8988T (cell line): ENCODE measurements at places on chromosomes 16 and 17.

GRCh38 chr16:58732545-58733247 is 1.4 kb downstream of the GOT2 start:
- DNase-seq, result no peak

DNA sequence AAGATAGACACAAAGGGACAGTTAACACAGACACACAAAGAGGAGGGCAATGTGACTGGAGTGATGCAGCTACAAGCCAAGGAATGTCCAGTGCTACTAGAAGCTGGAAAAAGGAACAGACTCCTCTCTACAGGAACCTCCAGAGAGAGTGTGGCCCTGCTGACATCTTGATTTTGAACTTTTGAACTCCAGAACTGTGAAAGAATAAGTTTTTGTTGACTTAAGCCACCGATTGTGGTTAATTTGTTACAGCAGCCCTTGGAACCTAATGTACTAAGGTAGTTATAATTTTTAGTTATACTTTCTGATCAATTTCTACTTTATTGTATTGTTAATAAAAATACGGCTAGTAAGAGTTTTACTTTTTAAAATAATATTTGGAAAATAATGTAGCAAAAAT is 129.1 kb downstream of the MYO1D start:
- DNase-seq, result no peak

DNA sequence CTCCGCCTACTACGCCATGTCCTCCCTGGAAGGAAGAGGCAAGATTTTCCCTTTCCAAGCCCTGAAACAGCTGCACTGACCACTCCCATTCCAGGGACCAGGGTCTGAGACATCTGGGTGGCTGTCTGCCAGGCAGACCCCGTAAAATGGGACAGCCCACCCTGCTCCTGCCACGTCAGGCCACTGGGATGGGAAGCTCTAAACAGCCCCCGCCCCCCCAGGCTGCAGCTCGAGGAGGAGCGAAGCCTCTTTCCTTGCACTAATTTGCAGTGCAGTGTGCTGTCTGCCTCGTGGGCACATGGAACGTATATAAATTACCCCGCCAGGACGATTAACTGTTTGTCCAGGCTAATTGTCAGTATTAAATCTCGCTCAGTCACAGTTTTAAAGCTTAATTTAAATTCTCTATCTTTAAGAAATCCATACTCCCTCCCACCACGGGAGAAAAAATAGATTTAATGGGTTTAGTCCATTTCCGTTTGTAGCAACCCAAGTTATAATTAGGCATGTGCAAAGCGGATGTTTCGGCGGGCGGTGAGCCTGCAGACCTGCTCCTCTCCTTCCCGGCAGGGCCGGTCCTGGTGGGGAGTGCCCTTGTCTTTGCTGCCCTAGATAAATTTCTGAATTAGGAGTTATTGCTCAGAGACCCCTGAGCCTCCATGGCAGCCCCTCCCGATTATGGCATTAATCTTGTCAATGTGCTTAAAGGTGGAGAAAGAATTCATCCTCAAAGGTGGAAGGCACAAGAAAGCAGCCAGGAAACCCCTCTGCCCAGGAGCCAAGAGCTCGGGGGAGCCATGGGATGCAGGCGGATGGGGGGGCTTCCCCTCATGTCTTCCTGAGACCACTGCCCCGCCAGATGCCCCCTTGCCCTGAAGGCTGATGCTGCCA is 268.0 kb upstream of the TNRC6C start:
- DNase-seq, result no peak

DNA sequence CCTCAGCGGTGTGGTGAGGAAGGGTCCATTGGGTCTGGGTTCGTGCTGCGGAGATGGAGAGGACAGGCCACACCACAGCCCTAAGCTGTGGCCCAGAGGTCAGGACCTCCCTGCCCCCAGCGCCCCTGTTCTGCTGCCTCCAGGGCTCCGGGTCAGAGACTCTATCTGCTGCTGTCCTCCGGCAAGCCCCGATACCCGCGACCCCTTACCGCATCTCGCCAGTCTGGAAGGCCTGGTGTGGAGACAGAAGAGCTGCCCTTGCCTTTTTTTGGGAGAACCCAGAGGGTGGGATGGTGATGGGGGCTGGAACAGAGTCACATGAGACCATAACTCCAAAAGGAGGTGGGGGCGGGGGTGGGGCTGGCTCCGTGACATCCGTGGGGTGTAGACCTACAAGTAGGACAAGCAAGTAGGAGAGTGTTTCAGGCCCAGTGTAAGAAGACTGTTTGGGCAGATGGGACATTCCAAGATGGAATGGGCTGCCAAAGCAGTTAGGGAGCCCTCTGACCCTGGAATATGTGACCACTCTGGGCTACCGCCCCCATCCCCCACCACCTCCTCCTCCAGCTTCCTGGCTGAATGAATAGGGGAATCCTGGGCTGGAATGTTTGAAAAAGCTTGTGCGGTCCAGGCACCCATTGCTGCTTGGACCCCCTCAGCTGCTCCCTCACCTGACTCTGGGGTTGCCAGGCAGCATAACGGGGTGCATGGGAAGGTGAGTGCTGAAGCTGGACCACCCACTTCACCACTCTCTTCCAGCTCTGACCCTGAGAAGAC is 1.4 kb downstream of the XYLT2 start:
- no peak for DNase-seq

DNA sequence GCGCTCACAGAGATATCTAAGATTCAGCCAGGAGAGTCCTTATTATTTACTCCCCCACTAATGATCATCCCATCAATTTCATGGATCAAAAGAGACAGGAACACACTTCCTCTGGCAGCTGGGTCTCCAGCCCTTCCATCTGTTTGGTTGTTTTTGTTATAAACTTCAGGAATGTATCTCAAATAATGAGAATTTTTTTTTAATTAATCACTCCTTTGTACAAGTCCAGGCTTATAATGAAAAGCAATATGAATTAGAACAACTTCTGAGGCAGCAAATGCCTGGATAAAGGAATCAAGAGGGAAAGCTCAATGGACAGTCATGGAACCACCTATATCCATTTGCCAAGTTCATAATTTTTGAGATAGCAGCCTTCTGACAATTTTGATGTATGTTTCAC is 73.4 kb downstream of the HS3ST3B1 start:
- no peak for DNase-seq

DNA sequence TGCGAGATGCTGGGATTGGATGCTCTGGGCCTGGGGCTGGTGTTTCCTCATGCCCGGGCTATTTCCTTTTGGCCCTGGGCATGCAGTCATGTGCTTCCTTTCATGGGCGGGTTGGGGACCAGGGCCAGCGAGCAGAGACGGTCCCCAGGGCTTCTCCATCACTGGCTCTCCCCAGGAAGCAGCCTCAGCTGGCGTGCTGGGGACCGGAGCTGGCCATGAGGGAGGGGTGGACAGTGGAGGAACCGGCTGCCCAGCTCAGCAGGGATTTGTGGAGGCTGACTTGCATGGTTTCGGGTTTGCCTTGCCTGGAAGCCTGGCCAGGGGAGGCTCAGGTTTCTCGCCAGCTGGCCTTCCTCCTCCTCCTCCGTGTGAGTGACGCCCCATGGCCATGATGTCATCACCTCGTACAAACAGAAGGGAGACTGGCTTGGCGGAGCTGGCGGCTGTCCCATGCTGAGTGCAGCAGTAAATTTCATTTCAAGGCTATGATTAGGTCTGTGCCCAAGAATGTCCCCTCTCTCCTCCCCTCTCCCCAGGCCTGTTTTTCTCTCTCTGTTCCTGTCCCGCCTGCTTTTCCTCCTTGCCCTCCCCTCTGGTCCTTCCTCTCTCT is 8.9 kb upstream of the TIMP2 start:
- DNase-seq, result no peak

GRCh38 chr17:62895320-62896301 is 70.4 kb upstream of the TANC2 start:
- no peak for DNase-seq
